ENCODE measurements at places on chromosomes 13 and 19.

- DNase-seq = no peak
Observed at GRCh38 chr13:101972191-101972590, 429.7 kb downstream of the FGF14 start.

GRCh38 chr19:7701654-7702457 is at the start of gene FCER2:
TSS of gene FCER2 (minus strand) at chr19:7702131. CDS start at chr19:7699760, 2,371 bp downstream.
- DNase-seq = no peak

DNA sequence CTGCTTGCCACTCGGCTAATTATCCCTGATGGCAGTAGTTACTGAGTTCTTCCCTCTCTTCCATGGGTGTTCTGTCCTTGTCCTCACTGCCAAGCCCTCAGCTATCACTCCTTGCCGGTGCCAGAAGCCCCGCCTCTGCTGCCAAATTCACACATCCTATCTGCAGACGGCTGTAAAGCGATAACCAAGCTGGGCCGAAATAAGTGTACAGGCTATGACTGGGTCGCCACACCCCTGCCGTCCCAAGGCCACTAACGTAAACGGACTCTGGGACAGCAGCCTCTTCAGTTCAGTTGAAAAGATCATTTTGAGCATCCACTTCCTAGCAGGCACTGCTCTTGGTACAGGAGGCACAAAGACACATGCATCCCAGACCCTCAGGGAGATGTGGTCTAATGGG is 13.3 kb downstream of the SLC7A1 start:
- peak; percentile 47 for DNase-seq

DNA sequence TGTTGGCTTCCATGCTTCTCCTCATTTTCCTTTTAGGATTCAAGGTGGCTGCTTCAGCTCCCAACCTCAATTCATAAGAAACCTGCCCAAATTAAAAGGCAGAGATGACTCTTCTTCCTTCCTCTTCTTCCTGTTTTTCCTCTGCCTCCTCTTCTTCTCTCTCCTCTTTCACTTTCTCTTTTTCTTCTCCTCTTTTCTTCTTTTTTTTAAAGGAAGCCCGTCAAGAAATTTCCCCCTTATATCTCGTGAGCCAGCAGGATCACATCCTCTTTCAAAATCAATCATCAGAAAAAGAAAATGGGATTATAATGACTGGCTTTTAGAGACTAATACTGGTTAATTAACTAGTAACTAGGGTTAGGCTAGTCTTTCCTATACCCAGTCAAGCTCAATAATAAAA is 220.3 kb downstream of the NBEA start:
- DNase-seq = no peak

GRCh38 chr19:36266375-36266961 is 51.6 kb downstream of the ZNF146 start:
- peak; percentile 66 for DNase-seq

- DNase-seq = no peak
Observed at GRCh38 chr19:51460164-51460992, 2.1 kb upstream of the SIGLEC8 start.

- DNase-seq = no peak
Observed at GRCh38 chr19:29545866-29546582, 20.2 kb downstream of the VSTM2B start.

GRCh38 chr19:45451131-45451849 is 16.5 kb upstream of the FOSB start:
- DNase-seq = no peak

DNA sequence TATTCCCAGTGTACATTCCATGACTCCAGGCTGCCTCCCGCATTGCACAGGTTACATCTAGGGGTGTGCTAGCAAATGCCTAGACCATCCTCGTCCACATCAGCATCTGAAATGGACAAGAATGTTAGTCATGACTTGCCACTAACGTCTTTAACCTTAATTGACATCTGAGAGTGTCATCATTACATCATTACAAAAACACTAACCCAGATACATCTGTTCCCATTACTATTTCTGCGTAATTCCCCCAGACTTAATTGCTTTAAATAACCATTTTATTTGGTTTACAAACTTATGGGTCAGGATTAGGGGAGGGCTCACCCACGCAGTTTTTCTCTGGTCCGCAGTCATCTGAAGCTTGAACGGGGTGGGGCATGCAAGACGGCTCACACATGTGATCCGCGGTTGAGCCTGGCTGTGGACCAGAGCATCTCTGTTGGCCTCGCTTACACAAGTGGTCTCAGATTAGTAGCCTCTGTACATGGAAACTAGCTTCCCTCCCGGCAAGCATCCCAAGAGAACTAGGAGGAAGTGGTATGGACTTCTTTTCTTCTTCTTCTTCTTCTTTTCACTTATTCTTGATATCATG is 15.9 kb downstream of the KL start:
- DNase-seq = peak; percentile 17

- no peak for DNase-seq
Observed at GRCh38 chr19:3721887-3722442, 13.8 kb downstream of the TJP3 start.

- no peak for DNase-seq
Observed at GRCh38 chr19:48397263-48398101, 4.0 kb downstream of the GRIN2D start.

DNA sequence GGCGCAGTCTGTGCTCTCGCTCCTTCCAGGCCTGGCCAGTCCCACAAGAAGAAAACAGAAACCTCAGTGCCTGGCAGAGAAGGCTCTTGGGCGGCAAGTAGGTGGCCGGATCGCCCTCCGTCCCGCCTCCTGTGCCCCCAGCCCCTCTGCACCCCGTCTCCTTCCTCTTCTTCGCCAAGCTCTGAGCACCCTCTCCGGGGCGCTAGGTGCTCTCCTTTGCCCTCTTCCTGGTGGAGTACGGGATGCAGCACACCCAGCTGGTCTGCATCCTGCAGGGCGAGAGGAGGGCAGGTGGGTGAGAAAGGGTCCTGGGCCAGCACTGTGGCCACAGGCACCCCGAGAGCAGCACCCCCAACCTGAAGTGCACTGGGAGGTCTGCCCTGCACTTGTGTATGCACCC is 17.3 kb downstream of the C13orf46 start:
- no peak for DNase-seq

GRCh38 chr13:25046985-25047511 is 48.9 kb upstream of the PABPC3 start:
- DNase-seq = no peak

DNA sequence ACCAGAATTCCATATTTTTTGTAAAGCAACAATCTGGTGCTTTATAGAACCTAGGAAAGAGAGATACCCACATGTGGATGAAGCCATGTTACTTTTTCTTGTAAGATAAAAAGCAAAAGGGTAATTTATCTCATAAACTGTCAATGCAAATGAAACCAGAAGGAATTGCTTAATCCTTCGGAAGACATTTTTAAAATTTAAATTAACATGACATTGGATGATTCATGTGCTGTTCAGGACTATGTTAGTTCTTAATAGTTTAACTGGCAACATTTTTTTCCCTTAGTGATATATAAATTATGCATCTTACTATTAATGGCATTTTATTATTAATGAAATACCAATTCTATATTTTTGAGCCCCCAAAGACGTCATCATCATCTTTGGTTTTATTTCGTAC is 25.8 kb upstream of the IGLON5 start:
- no peak for DNase-seq

DNA sequence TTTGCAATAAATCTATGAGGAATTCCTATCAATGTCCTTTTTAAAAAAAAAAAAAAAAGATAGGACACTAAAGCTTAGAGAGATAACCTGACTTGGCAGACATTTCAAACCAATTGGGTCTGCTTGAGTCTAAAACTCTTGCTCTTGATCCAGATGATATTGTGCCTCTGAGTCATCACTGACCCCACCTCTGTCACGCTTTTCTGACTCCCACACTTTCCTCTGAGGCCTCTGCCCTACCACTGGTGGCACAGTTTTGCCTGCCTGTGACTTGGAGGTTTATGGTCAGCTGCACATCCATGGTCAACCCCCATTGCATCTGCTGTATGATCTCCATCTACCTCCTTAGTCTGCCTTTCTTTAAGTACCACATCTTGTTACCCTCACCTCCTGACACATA is 328.7 kb downstream of the SPRY2 start:
- DNase-seq = no peak

- DNase-seq = no peak
Observed at GRCh38 chr13:113724016-113724758, 34.8 kb upstream of the TMEM255B start.

GRCh38 chr13:99322297-99323103 is 15.3 kb upstream of the GPR183 start:
- no peak for DNase-seq

DNA sequence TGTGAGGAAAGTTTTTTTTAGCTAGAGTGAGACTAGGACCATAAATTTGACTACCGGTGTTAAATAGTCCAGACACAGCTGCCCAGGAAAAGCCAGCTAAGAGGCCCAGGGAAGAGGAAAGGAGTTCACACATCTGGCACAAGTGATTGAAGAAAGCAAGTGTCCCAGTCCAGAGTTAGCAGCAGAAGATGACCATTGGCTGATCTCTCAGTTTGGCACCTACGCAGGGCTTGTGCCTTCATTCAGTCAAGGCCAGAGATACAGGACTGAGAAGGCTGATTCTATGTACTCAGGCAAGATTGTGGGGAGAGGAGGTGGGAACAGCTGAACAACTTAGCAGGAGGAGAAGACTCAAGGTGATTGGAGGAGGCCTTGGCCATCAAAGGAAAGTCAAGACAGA is 575.0 kb upstream of the KLF12 start:
- no peak for DNase-seq

DNA sequence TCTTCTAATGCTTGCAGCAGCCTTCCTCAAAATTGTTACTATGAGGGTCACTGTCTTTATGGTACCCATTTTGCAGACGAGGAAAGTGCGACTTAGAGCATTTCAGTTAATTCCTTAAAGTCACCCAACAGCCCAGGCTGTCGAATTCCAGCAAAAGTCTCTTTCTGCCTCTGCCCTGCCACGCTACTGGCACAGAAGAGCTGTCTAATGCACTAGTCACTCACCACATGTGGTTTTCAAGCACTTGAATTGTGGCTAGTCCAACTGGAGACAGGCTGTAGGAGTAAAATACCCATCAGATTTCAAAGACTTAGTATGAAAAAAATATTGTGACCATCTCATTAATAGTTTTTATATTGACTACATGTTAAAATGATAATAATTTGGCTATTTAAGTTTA is 1.7 kb downstream of the FPR1 start:
- no peak for DNase-seq

GRCh38 chr13:99074693-99075092 is 96.8 kb upstream of the DOCK9 start:
- no peak for DNase-seq

DNA sequence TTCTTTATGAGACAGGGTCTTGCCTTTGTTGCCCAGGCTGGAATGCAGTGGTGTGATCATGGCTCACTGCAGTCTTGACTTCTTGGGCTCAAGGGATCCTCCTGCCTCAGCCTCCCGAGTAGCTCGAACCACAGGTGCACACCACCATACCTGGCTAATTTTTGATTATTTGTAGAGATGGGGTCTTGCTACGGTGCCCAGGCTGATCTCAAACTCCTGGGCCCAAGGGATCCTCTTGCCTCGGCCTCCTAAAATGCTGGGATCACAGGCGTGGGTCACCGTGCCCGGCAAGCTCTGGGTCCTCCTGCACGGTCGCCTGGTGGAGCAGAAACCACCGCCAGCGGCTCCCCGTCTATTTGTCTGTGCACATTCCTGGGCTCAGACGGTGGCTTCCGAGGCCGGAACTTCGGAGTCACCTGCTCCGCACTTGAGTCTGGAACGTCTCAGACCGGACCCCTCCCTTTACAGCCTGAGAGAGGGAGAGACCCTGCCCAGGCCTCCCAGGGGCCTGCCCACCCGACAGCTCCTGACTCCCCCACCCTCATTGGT is 22.2 kb downstream of the EFNA2 start:
- no peak for DNase-seq

DNA sequence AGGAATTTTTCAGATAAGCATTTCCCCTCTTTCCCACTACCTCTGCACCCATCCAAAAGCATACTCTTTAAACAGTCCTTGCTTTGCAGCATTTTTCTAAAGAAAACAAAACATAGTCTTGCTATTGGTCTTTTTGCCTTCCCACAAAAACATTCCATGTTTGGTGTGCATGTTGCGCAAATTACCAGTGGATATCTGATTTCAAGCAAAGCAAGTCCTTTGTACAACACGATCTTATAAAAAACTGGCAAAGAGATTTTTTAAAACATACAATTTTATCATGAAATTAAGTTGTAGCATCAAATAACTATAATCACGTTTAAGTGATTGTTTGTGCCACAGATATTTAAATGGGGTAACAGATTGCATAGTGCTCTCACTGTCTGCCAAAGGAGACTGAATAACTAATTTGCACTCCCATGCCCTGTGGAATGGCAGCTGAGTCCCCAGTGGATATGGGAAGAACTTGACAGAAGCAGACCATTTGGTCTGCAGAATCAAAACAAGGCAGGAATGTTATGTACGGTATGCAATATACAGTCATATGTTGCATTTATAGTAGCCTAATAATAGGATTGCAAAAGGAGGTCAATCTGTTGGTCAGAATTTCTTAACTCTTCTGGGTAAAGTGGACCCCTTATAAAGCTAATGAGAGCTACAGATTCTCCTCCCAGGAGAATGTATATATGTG is 285.7 kb downstream of the TBC1D4 start:
- DNase-seq = no peak

DNA sequence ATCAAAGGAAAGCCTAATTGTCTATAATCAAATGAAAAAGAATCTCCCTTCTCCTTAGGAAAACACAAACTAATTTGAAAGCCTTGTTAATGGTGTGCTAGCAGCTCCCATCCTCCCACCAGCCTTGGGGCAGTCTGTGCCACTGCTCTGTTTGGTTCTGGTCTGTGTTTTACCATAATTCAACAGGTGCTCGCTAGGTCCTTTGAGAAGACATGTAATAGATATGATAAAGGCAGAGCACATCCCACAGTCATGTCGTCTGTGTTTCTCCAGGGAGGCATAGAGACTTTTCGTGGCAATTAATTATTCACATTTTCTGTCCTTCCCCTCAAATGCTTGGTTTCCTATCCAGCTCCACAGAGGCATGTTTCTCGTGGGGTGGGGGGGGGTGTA is 23.8 kb downstream of the FAM124A start:
- DNase-seq = no peak

DNA sequence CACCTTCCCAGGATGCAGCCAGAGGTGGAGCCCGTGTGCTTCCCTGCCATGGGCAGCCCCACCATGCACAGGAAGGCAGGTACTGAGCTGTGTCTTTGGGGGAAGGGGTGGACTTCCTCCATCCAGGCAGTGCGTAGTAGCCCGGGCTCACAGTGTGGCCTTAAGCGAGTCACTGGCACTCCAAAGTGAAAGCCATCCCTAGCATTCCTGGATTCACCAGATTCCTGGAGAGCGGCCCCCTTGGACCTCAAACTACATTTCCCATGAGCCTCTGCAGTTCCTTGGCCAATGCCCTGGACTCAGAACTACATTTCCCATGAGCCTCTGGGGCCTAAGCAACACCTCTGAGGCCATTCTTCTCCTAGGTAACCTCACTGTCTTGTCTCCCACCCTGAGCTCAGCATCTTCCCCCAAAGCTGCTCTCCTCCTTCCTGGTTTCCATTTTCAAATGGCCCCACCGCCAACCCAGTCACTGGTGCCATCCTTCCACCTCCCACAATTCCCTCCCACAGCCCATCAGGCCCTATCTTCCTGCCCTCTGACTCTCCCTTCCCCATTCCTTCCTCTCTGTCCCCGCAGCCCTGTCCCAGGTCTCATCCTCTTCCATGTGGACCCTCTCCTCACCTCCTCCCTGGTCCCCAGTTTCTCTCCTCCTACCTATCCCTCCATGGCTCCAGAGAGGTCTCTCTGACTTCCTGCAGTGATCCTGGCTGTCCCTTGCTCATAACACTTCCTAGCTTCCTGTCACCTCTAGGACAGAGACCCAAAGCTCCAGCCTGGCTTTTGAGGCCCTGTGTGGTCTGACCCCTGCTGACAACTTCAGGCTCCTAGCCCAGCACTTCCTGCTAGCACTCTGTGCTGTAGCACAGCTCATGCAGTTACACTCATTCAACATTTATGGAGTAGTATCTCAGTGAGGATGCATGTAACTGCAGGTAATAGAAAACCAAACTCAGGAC is at the start of gene C19orf81:
Gene C19orf81, plus strand, starts transcription at position 13 of the 959 bp plus-strand sequence. Its CDS starts 0 bp downstream, at position 13.
- no peak for DNase-seq

Data from heart right ventricle (tissue), 16 donors.